Large intestine (tissue), 12 donors: ENCODE measurements at places on chromosomes 2 and 18. TPM values are rescaled to one million over a fixed set of nuclear protein-coding genes. Genes with fewer than 3 reads are reported as not detected.
A peak's percentile ranks its signal among the peaks of the same experiment; 100 is the strongest.

GRCh38 chr2:205274801-205275200 is 407.5 kb upstream of the NRP2 start:
- no peaks in the 10 kb centered on the region for H3K36me3 ChIP-seq
- H3K4me1 ChIP-seq = no peaks in the 10 kb centered on the region
- H3K27me3 ChIP-seq = no peaks in the 10 kb centered on the region
- H3K27ac ChIP-seq = no peak overlapping the region
- no peak overlapping the region for H3K4me3 ChIP-seq
- no peak for DNase-seq

ATOH8 gene
- polyA plus RNA-seq = 5.1 TPM

DNA sequence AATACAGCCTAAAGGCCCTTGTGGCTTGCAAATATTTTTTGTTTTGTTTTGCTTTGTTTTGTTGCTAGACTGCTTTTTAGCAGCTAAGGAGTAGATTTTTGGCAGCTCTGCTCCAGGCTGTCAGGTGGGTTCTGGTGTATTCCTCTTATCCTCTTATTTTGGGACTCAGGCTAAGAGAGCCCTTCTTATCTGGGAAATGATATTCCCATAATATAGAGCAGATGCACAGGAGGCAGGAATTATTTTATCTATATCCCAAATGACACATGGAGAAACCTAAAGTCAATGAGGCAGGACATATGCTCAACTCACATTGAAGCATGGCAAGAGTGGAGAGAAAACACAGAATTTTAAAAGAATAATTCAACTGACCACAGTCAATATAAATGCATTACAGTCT is 369.6 kb downstream of the RIT2 start:
- H3K4me3 ChIP-seq = no peak overlapping the region
- H3K27me3 ChIP-seq = no peaks in the 10 kb centered on the region
- no peak overlapping the region for H3K27ac ChIP-seq

FBXO36 gene
- polyA plus RNA-seq = 2.6 TPM

SNTG2 gene
- polyA plus RNA-seq = 0.48 TPM

C1QL2 gene
- polyA plus RNA-seq = 0.18 TPM

DNA sequence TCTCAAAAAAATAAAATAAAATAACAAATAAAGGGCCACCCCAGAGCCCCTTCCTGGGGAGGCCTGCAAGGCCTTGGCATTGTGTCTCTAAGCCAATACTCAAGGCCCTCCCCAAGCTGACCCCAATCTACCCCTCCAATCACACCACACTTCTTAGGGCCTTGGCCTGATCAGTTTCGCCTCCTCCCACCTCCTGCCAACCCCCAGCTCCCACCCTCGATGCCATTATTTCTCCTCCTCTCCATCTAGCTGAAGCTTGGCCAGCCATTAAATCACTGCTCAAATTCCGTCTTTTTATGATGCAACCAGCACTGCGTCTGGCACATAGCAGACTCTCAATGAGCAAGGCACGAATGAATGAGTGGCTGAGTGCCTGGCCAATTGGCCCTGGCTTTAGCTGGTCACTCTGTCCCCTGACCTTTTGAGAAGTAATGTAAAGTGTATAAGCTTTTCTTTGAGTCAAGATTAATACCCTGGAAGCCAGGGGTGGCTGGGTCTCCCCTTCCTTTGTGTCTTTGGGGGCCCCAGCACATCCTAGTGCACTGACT is 55.9 kb downstream of the SMAD7 start:
- no peak overlapping the region for H3K4me3 ChIP-seq
- no peak overlapping the region for H3K27ac ChIP-seq
- H3K27me3 ChIP-seq = no peaks in the 10 kb centered on the region
- H3K36me3 ChIP-seq = no peaks in the 10 kb centered on the region

DNA sequence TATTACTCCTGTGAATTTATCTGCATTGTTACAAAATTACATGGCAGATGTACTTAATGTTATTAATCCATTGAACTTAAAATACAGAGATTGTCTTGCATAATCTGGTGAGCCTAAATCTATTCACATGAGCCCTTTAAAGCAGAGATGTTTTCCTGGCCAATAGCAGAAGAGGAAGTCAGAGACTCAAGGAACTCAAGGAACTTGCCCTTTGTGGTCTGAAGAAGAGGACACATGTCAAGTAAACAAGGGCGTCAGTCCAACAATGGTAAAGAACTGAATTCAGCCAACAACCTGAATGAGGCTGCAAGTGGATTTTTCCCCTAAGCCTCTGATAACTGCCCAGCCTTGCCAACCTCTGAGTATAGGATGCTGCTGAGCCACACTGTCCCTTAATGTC is 356.3 kb upstream of the PKDCC start:
- no peak for DNase-seq
- no peak overlapping the region for H3K27ac ChIP-seq
- no peak overlapping the region for H3K4me3 ChIP-seq
- H3K4me1 ChIP-seq = no peaks in the 10 kb centered on the region
- no peaks in the 10 kb centered on the region for H3K36me3 ChIP-seq

- peak overlapping the region; percentile 54 for H3K27ac ChIP-seq
- no peaks in the 10 kb centered on the region for H3K36me3 ChIP-seq
- H3K4me1 ChIP-seq = no peaks in the 10 kb centered on the region
- H3K27me3 ChIP-seq = no peaks in the 10 kb centered on the region
- DNase-seq = peak; percentile 78
- no peak overlapping the region for H3K4me3 ChIP-seq
Measured at GRCh38 chr2:177753682-177754491, 318.7 kb downstream of the PDE11A start.

CRYGC gene
- polyA plus RNA-seq = not detected

OBSL1 gene
- polyA plus RNA-seq = 92.9 TPM

- no peaks in the 10 kb centered on the region for H3K4me1 ChIP-seq
- no peak overlapping the region for H3K27ac ChIP-seq
- no peak overlapping the region for H3K4me3 ChIP-seq
- H3K27me3 ChIP-seq = no peaks in the 10 kb centered on the region
Measured at GRCh38 chr2:221478485-221478863, 93.6 kb downstream of the EPHA4 start.

DNA sequence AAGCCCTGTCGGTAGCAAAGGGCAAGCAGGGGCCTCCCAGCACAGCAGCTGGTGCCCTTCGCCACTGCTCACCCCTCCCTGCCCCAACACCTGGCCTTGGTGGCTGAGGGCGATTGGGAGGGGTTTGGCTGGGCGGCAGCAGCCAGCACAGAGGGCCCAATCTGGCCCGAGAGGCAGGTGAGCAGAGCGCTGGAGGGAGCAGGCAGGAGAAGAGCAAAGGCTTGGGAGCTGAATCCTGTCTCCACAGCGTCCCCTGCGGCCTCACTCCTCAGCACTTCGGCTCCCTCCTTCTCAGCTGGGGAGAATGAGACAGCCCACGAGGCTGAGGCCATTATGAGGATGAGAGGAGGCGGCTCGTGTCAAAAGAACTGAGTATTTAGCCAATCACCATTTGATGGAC is 74.9 kb upstream of the TAF1B start:
- no peaks in the 10 kb centered on the region for H3K36me3 ChIP-seq
- peak; percentile 79 for DNase-seq

RSAD2 gene
- 3.7 TPM for polyA plus RNA-seq

GRCh38 chr2:26687801-26688200 is 4.7 kb upstream of the KCNK3 start:
- H3K4me3 ChIP-seq = no peak overlapping the region
- peaks cover 38% of the 10 kb centered on the region for H3K27me3 ChIP-seq
- DNase-seq = no peak
- peaks cover 7% of the 10 kb centered on the region for H3K4me1 ChIP-seq
- H3K27ac ChIP-seq = no peak overlapping the region
